ENCODE measurements at places on chromosomes 16 and 17.

DNA sequence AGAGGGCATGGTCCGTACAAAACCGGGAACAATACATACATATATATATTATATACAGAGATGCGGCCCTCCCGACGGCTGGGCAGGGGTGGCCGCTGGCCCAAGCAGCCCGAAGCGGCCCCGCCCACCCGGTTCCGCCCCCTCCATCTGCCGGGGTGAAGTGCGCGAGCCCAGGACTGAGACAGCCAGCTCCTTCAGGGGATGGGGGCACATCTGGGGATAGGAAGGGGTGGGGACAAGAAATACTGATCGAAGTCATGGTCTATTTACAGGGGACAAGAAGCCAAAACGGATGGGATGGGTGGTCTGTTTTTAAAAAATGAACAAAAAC is 3.8 kb upstream of the SAMD14 start:
- DNase-seq, result no peak

DNA sequence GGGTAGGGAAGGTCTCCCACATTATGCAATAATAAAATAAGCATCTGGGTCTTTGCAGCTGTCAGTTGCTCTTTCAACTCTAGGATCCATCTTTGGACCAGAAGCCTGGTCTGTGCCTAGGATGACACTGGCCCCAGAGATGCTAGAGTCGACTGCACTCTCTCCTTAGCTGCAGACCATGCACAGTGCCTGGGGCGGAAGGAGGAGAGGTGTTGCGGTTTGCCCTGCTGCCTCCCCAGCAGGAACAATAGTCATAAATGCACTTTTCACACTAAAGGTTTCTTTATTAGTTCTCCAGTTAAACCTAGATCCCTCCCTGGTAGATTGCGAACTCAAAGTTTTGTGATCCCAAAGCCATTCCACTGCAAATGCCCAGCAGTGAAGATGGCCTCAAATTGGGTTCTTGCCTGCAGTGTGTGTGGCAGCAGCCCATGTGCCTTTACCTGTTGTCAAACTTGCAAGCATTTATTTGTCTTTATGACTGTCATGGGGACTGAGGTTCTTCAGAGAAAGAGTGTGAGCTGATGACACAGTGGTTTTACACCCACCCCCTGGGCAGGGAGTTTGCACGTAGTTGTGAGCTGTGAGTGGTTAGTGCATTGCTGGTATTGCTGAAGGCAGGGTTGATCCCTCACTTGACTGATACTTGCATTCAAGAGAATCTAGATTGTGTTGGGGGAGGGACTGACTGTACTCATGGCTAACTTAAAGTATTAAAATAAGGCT is 10.3 kb downstream of the ATXN1L start:
- DNase-seq, result no peak

DNA sequence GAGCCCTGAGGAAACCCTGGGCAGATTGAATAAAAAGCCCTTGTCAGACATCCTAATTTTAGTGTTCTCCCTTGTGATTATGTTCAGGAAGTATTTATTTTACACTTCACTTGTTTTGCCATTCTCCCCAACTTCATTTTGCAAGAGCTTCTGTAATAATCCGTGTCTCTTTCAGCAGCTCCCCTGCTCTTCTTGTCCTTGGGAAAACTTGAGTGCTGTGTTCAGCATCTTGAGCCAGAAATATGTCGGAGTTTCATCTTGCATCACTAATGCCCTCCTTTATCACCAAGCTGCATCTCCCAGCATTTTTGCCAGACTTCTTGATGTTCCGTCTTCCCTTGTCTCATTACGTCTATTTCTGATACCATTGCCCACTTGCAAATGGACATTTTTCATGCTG is 486.5 kb upstream of the EEF2KMT start:
- no peak for DNase-seq

GRCh38 chr17:14332331-14332730 is 31.4 kb downstream of the HS3ST3B1 start:
- DNase-seq, result no peak

DNA sequence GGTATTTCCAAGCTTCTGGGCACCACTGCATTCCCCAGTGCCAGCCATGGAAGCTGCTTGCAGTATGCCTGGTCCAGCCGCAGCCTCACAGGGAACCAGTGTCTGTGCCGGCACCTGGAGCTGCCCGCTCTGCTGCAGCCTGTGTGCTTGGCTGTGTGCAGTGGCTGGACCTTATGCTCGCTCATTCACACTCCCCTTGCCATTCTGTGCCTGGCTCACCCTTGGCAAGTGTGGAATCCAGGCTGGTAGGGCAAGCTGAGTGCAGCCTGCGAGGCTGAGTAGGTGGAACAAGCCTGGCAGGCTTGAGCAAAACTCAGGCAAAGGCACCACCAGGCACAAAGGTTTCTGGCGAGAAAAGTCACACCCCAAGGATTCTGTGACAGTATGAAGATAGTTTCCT is 144.0 kb downstream of the MYO1D start:
- no peak for DNase-seq

DNA sequence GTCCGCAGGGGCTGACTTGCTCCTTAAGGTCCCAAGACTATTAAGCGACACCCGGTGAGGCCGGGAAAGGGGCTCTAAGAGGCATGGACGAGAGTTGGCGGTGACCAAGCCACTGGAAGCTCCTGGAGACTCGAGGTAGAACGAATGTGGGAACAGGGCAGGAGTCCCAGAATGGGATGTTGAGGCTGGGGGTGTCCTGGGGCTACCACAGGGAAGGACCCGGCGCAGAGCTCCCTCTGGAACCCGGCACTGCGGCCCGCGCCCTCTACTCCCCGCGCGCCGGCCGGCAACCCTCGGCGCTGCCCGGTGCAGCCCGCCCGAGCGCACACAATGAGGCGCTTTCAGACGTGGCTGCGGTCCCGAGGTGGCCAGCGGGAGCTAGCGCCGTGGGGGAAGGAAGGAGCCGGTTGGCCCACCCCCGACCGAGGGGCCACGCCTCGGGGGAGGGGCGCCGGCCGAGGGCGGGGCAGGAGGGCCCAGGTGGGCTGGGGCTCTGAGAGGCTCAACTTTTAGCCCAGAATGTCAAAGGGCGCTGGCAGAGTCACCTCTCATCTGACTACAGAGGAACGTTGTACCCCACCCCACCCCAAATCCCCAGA is at the start of gene CHST6:
TSS of gene CHST6 (minus strand) at position 366 of the 599 bp plus-strand sequence. CDS start 15,613 bp downstream, outside the sequence.
- DNase-seq, result no peak

- no peak for DNase-seq
These were observed 15.2 kb downstream of the EMP2 start for GRCh38 chr16:10565167-10565566.

DNA sequence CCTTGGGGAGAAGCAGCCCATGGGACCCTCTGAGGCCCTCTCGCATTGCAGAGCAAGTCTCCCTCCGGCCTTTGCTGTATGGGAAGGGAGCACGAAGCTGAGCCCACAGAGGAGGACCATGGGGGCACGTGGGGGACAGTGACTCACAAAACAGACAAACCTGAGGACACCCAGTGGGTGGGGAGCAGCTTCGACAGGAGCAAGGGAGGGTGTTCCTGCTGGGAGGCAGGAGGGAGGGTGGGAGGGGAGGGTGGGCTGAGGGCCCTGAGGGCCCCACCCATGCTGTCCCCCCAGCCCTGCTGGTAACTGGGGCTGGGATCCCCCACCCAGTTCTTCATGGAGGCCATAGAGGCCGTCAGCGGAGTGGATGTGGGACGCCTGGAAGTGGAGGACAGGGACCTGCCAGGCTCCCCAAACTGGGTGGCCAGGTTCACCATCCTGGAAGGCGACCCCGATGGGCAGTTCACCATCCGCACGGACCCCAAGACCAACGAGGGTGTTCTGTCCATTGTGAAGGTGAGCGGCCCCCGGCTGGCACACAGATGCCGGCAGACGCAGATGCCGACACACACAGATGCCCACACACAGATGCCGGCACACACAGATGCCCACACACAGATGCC is 12.5 kb downstream of the SLC22A31 start:
- no peak for DNase-seq

DNA sequence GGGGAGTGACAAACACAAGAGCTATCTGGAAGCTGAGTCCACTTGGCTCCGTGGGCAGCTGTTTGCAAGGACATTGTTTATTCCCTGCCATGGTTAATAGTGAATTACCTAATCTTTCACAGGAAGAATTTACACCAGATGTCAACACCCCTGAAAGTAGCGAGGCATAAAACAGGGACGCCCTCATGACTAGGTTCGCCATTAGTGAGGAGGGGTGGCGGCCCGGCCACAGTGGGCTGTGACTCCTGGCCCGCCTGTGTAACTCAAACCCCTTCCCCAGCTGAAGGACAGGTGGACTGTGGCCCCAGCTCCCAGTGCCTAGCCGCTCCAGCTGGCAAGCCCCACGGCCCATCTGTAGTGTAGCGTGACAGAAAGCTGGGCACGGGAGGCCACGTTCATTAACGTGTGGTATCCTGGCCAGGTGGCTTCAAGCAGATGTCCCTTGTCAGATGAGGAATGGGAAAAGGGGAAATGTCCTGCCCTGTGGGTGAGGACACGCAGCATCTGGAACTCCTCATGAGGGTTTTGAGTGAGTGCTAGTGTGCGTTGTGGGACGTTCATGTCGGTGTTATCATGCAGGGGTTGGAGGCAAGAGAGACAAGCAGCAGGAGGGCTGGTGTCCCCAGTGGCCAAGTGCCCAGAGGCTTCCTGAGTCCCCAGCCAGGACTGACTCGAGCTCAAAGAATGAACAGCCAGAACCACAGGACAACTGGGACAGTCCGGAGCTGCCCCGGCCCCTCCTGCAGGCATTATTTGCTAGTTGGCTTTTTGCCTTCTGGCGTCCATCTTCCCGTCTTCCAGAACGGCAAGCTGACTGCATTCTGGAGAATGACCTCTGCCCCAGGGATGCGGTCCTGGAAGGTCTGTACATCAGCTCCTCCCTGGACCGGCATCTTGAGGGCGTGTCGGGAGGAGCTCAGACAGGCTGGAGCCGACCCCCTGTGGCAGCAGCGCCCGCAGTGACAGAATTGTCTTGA is 19.2 kb downstream of the KDM8 start:
- DNase-seq, result no peak

DNA sequence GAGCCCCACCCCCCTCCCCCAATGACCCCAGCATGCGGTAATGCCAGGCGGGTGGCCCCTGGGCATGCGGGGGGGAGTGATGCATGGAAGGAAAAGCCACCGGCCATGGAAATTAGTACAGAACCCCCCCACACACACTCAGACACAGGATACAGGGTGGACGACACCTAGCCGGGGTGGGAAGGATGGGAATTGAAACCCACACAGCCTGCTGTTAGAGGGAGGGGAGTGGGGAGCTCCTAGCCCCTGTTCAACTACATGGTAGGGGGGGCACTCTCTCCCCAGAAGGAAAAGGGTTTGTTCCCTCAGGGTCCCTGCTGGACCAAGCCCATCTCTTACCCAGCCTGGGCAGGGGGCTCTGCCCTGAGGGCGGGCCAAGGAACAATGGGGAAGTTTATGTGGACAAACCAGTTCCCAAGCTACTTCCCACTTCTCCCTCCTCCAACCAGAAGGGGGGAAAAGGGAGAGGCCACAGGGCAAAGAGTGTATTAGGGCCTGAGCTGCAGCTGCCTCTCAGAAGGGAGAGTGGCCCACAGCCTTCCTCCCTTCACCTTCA is 5.2 kb downstream of the TMUB2 start:
- DNase-seq, result no peak

DNA sequence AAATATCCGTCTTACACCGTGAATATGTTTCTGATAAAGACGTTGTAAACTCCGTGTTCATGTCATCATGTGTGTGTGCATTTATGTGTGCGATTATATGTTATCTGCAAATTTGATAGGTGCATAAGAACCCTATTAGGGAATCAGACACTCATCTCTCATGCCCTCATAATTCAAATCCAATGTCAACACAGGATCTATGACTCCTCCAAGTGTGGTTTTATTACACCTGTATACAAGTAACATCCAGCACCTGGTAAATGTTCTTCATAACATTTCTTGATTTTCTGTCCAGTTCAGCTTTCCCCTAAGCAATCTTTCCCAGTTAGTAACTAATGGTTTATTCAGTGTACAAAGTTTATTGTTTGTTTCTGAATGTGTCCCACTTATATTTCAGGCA is 681.9 kb downstream of the CDH11 start:
- no peak for DNase-seq

DNA sequence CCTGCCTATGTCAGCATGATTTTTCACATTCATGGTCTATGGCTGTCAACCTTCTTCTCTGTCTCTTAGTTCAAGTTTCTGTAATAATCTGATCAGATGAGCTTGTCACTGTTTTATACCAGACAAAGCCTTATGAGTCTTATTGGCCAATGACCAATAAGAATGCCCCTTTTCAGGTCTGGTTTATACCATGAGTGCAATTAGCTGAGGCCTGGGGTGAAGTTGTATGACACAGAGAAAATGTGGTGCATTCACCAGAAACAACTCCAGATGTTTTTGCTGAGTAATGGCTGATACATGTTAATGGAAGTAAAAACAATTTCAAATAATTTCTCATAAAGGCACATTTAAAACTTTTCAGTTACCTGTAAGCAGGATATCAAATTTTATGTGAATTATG is 218.6 kb upstream of the CDH8 start:
- DNase-seq, result no peak

DNA sequence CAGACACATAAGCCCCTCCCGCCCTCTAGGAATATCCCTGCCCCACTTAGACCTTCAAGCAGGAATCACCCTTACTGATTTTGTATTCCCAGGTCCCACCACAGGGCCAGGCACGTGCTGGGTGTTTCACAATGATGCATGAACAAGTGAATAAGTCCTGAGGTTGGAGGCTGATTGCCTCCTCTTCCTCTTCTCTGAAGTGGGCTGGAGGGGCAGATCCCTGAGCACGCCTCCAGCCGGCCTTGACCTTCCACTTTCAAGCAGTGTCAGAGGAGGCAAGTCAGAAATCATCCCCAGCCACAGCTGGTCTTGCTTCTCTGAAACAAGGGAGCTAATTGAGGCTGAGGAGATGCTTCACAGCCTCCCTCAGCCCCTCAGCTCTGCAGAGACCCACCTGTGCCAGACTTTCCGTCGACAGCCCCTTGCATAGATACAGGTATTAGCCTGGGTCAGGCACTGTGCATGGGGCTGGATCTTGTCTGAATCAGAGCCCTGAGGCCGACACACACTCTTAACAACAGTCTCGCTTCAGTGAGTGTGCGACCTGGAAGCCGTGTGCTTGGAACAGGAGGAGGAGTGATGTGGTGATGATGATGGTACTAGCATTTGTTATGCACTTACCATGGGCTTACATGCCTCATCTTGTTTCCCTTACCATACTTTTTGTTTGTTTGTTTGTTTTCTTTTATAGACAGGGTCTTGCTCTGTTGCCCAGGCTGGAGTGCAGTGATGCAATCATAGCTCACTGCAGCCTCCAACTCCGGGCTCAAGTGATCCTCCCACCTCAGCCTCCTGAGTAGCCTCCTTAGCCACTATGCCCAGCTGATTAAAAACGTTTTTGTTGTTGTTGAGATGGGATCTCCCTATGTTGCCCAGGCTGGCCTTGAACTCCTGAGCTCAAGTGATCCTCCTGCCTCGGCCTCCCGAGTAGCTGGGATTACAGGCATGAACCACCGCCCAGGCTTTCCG is 15.0 kb downstream of the MRM1 start:
- no peak for DNase-seq

DNA sequence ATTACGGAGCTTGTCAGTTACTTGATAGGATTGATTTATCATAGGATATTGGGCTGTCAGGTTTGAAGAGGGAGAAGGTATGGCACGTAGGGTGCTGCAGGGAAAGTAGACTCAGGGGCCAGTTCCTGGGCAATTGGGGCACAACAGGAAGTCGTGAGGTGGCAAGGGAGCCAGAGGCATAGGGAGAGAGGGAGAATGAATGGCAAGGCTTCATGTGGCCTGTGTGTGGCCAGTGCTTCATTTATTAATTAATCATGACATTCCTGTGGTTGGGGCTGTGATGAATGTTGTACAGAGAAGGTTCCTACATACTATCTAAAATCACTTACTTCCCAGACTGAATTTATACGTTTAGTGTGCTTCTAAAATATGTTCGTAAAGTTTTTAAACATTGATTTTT is 19.3 kb downstream of the MFSD11 start:
- no peak for DNase-seq

Data from NCI-H187 (cell line).